ENCODE measurements at places on chromosomes 4 and X.
A peak's percentile ranks its signal among the peaks of the same experiment; 100 is the strongest.

DNA sequence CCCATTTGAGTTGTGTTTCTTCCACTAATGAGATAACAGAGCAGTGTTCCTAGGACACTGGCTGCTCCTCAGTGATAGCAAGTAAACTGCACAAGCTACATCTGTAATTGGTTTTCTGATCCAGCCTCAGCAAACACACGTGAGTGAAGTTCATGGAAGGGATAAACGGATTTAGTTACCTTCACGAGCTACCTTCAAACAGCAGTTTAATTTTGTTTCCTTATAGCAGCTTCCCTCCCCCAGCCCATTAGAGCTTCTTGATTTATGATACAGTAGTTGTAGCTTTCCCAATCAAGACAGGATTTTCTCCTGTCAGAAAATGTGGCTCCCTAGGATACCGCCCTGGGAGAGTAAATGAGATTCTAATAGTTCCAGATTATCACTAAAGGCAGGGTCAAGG, 634.2 kb upstream of the FAT1 start:
- DNase-seq: no peak

- no peak for DNase-seq
These were observed 127.5 kb upstream of the NRK start for GRCh38 chrX:105694839-105695238.

GRCh38 chr4:100895556-100896197, 377.9 kb upstream of the EMCN start:
- DNase-seq: no peak

- no peak for DNase-seq
These were observed 4.4 kb downstream of the CTAG2 start for GRCh38 chrX:154648931-154649330.

GRCh38 chr4:184896868-184897715, 71.3 kb upstream of the ACSL1 start:
- DNase-seq: no peak

DNA sequence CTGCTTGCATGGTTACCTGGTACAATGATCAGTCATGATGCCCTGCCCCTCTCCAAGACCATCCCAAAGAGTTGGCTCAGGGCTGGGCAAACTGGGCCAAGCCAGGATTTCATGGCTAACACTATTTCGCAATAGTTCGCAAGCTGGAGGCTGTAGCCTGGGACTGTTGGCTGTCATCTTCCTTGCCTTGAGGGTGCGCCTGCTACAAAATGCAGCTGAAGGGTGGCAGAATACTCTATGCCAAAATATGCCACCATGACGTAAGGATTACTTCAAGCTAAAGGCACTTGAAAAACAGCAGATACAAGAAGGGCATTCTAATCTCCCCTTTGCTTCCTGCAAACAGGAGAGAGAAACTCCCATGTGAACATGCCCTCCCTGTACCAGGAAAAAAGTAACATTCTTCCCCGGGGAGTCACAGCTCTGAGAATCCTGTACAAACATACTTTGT, 21.0 kb downstream of the SAT1 start:
- no peak for DNase-seq

GRCh38 chr4:134408897-134409296, 207.3 kb upstream of the PABPC4L start:
- no peak for DNase-seq

GRCh38 chr4:1233641-1234308, 15.2 kb downstream of the CTBP1 start:
- no peak for DNase-seq

DNA sequence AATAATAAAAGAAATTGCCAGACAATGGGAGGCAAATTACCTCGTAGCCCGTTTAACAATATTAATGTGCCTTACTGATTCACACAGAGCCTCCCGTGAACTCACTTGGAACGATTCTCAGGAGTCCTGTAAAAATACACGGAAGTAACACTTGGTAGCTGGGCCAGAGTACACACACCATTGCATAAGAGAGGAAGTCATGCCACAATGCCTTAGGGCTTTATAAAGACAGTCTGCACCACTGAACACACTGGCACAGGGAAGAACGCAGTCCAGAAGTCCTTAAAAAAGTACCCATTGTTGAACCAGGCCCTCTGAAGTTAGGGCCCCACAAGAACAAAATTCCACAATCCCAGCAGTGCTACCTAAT, 15.1 kb downstream of the SLC2A9 start:
- DNase-seq: no peak

DNA sequence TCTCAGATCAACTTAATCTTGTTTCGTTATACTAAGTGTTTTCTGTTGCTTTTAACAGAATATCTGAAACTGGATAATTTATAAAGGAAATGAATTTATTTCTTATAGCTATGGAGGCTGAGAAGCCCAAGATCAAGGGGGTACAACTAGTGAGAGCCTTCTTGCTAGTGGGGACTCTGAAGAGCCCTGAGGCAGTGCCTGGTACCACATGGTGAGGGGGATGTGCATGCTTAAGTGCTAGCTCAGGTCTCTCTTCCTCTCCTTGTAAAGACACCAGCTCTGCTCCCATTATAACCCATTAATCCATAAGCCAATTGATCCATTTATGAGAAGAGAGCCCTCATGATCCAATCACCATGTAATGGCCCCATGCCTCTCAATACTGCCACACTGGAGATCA, 17.9 kb downstream of the COX18 start:
- DNase-seq: no peak

GRCh38 chr4:82213485-82214417, 160.0 kb downstream of the HNRNPD start:
- DNase-seq: no peak

GRCh38 chr4:53777244-53777984, 186.1 kb upstream of the LNX1 start:
- no peak for DNase-seq

DNA sequence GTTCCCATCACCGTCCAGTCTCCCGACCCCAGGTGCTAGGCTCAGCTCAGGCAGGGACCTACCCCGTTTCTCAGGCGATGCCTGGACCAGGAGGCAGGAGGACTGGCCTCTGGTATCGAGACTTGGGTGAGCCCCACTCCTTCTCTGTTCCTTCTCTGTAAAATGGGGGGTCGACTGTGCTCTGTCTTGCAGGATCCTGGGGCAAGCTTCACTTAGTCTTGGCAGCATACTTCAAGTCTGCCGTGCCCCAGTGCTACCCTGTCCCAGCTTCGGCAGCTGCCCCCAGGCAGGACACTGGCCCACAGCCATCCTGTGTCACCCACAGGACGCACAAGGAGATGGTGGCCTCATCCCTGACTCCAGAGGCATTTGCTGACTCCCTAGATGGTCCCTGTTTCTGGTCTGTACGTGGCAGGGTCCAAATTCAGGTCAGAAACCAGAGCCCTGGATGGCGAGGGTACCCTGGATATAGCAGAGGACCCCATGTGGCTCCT, 7.0 kb upstream of the HAUS7 start:
- DNase-seq: no peak

- no peak for DNase-seq
These were observed 14.6 kb downstream of the CLCN3 start for GRCh38 chr4:169634975-169635374.

DNA sequence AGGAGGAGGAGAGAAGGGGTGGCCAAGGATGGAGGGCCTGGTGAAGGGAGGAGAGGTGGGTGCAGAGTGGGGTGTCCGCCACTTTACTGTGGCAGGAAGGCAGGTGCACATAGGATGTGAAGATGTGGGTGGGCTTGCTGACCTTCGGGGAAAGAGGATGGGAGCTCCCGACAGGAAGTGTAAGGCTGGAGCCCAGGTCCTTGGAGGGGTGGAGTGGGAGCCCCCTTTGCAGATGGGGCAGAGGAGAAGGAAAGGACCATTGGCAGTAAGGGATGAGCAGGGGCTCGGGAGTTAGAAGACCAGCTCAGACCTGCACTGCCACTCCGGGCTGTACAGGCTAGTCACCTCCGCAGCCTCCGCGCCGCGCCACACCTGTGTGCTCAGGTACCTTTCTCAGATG, 89.5 kb downstream of the EVC start:
- no peak for DNase-seq

DNA sequence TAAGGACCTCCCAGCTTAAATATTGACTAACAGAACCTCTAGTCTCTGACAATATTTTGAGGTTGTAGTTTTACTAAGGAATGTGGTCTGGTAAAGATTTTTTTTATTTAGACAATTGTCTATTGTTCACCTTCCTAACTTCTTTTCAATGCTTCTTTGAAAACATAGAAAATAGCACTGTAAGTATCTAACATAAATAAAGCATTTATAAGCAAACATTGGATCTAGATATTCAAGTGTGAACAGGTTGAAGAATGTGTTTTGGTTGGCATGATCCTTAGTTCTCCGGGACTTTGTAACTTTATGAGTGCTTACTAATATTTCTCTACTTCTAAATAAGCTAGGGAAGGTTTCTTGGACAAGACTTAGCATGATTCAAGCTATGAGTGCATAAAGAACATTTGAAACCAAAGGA, 285.4 kb upstream of the ARSJ start:
- no peak for DNase-seq

DNA sequence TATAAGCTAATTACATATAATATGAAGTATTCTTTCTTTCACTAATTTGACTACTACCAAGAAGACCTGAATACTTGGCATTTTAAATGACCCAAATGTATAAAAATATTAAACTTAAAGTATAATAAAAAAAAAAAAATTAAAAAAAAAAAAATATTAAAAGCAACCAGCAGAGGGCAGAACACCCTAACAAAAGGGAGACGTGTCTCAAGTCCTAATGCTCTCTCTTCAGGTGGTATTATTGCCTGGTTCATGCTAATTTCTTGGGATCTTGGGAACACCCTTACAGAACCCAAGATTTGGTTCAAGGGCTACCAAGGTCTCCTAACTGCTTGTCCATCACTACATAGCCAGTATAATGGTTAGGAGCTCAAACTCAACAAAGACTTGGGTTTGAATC, 754.8 kb downstream of the RAB28 start:
- no peak for DNase-seq

DNA sequence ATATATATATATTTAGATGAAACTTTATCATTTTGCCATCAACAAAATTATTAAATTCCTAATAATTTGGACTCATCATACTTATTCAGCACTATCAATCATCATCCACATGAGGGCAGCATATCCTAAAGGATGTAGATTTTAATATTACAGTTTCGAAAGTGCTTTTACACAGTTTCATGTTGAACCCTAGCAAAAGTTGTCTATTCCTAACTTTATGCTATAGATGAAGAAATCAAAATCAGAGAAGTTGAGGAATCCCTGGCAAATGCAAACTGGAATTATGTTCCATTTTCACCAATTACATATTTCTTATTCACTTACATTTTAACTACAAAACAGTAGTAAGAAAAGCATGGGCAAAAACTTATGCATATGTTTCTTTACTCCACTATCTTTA, 36.6 kb upstream of the UGT2A1 start:
- no peak for DNase-seq

- DNase-seq: no peak
These were observed 587.7 kb upstream of the BOD1L1 start for GRCh38 chr4:14215116-14215770.

- DNase-seq: no peak
These were observed 77.9 kb upstream of the C1QTNF7 start for GRCh38 chr4:15349965-15350364.

DNA sequence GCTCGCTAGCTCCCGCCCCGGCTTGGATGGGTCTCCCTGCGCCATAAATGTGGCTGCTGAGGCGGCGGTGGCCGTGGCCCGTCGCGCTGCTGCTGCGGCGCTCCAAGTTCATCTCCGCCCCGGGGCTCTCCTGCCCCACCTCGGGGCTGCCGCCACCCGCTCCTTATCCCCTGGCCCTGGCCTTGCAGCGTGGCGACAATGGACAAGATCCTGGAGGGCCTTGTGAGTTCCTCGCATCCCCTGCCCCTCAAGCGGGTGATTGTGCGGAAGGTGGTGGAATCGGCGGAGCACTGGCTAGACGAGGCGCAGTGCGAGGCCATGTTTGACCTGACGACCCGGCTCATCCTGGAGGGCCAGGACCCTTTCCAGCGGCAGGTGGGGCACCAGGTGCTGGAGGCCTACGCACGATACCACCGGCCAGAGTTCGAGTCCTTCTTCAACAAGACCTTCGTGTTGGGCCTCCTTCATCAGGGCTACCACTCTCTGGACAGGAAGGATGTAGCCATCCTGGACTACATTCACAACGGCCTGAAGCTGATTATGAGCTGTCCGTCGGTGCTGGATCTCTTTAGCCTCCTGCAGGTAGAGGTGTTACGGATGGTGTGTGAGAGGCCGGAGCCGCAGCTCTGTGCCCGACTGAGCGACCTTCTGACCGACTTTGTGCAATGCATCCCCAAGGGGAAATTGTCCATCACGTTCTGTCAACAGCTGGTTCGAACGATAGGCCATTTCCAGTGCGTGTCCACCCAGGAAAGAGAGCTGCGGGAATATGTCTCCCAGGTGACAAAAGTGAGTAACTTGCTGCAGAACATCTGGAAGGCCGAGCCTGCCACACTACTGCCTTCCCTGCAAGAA, 763 bp downstream of the USP38 start:
- peak; percentile 5 for DNase-seq

GRCh38 chrX:13188731-13189309, 131.0 kb downstream of the ATXN3L start:
- no peak for DNase-seq

GRCh38 chr4:11843340-11843739, 414.6 kb upstream of the HS3ST1 start:
- DNase-seq: no peak
